ENCODE measurements at places on chromosomes 12 and 14.

GRCh38 chr14:29800961-29801360 lies 126.7 kb downstream of the PRKD1 start:
- no peak for DNase-seq

DNA sequence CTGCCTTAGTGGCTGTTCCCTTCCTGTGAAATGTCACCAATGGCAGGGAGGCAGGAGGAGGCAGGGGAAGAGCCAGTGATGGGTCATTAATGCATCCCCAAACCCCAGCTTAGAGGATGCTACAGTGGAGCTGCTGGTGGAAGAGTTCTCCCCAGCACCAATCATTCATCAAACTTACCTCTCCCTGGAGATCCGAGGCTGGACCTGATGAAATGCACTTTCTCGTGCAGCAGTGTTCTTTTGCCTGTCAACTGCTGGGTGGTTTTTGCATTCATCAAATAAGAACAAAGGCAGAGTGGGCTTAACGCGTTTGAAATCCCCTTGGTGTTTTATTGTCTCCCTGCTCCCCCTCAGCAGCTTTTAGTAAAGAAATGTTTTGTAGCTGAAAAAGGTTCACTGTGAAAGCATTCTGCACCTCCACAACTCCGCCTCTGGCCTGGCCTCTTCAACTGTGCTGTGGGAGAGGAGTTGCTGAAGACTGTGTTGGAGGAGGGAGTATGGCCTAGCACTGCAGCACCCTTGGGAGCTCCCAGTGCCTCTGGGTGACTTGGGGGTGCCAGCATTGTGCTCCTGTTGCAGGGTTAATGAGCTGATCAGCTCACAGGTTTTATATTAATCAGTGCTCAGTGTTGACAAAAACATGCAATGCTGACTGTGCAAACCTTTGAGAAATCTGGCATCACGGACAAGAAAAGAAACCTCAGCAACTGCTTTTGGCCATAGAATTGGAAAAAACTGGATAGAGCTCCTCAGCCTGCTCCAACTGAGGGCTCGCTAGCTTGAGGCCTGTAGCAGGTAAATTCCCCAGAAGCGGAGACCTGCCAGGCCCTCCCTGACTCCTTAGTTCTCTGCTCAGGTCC lies 14.4 kb downstream of the TSPAN9 start:
- no peak for DNase-seq

DNA sequence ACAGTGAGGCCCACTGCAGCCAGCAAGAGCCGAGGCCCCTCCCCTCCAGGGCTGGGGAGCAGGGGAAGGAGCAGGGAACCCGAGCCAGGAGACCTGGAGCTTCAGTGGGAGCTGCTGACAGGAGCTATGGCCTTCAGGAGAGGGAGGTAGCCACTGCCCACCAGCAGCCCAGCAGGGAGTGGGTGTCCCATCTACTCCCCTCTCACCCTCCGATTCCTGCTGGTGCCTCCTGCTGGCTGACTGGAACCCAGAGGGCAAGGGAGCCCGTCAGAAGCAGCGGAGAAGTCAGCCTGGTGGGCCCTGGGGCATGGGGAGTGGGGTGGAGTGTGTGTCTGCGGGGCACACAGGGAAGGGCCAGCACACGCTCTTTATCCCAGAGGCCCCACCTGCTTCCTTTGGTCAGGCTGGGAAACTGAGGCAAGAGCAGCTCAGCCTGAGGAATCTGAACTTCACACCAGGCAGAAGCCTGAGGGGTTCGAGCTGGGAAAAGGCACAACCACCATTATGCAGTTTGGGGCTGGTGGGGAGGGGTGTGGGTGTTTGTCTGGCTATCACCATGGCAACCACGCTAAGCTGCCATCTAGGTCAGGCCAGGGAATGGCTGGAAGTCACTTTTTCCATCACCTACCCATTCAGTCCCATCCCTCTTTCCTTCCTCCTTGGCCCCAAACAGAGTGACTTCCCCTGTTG lies 36.8 kb upstream of the PLEKHG6 start:
- no peak for DNase-seq

- no peak for DNase-seq
These were observed 309.8 kb downstream of the TMEM121 start for GRCh38 chr14:105836160-105836559.

- no peak for DNase-seq
These were observed 811 bp upstream of the INF2 start for GRCh38 chr14:104688505-104689108.

- DNase-seq, result no peak
These were observed 114.2 kb downstream of the DHRS2 start for GRCh38 chr14:23750357-23750756.

DNA sequence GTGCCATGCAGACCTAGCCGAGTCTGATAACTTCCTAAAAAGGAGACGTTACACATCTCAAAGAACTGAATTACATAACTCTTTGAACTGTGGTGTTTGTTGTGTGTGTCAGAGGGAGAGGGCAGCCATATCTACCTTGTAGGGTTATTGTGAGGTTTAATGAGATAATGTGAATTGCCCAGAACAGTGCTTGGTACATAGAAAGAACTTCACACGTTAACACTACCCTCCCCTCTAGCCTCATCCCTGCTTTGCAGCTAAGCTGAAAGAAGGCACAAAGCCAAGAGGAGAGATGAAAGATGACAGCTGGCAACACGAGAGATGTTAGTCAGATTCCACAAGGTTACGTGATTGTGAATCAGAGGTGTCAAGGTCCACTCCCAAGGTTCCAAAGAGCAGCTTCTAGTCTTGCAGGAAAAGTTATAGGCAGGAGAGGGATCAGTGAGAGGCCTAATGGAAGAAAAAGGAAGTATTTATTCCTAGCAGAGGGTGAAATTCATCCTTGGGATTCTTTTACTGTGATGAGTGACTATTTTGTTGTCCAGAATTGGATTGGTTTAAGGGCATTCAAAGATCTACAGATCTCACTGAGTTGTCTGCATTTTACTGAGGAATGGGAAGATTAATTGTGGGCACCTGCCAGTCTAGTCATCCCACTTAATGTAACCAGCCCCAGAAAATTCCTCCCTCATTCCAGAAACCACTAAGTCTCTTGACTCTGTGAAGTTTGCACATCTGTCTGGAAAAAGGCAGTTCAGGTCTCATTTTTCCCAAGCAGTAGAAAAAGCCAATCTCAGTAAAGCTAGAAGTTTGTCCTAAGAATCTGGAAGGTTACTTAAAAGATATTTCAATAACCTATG lies 25.9 kb upstream of the WNK1 start:
- peak; percentile 32 for DNase-seq

DNA sequence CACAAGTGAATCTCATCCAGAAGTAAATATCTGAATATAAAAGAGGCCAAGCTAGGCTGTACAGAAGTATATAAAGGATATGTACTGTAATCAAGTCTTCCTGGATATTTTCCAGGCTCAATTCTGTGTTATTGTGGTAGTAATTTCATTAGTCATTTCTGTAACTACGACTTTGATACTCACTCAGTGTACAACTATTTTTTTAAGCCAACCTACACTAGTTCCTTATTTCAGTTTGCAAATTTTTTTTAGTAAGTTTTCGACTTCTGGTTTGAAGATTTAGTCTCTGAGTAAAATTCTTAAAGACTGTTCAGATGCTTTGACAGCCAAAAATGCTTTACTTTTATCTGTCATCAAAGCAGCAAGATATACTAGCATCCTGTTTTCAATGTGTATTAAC lies 130.8 kb downstream of the CAPZA3 start:
- no peak for DNase-seq

DNA sequence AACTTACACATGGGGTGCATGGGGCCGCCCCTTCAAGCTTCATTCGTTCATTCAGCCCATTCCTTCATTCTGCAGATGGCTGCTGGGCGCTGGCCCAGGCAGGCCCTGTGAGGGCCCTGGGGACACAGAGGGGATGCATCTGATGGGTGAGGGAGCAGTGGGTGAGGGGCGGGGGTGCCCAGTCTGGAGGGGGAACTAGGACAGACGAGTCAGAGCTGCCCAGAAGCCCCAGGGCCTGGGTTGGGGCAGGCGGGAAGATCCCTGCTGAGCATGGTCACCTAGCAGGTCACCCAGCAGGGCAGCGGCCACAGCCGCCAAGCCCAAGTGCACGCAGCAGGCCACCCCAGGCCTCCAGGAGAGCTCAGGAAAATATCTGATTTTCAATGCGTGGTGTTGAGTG lies 14.1 kb downstream of the TRMT61A start:
- DNase-seq, result no peak

- peak; percentile 61 for DNase-seq
These were observed 4.9 kb downstream of the VAMP1 start for GRCh38 chr12:6465467-6466183.

DNA sequence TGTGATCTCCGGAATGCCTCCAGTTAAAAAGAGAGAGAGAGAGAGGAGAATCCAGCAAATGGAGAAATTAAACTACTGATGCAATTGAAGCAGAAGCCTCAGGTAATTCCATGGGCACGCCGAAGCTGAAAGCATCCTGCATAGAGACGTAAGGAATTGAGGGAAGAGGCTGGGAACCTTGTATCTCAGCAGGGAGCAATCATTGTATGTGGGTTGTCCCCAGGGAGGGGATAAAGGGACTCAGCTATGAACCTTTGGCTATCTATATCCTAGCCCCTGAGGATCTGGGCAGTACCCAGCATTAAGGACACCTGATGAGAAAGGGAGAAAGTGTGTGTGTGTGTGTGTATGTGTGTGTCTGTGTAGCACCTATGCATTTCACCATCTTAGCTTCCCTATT lies 95.8 kb upstream of the ATXN7L3B start:
- no peak for DNase-seq

DNA sequence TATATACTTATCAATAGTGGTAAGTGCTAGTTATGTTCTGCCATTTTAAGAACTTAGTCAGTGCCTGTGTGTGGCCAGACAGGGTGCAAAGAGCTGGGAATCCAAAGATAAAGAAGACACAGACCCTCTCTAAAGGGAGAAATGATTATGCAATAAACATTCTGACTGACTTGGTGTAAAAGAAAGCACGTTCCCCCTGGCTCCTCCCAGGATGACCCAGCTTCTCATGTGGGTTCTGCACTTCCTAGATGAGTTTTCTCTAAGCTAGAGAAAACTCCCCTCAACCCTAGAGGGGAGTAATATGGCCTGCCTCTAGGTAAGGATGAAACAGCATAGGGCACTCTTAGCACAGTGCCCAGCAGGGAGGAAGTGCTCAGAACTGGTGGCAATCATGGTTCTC lies 231.2 kb downstream of the VRK1 start:
- no peak for DNase-seq

- DNase-seq, result no peak
These were observed 633 bp downstream of the RPAP3 start for GRCh38 chr12:47705229-47705565.

- no peak for DNase-seq
These were observed 34.6 kb downstream of the P2RX7 start for GRCh38 chr12:121167232-121167820.

GRCh38 chr12:7748852-7749251 lies 1.7 kb upstream of the CLEC4C start:
- no peak for DNase-seq

GRCh38 chr14:52012635-52013034 lies 23.3 kb downstream of the RTRAF start:
- no peak for DNase-seq

- no peak for DNase-seq
These were observed 789.3 kb downstream of the TMTC2 start for GRCh38 chr12:83476006-83476405.

- no peak for DNase-seq
These were observed 63.0 kb upstream of the PLEKHA5 start for GRCh38 chr12:19066475-19067001.

DNA sequence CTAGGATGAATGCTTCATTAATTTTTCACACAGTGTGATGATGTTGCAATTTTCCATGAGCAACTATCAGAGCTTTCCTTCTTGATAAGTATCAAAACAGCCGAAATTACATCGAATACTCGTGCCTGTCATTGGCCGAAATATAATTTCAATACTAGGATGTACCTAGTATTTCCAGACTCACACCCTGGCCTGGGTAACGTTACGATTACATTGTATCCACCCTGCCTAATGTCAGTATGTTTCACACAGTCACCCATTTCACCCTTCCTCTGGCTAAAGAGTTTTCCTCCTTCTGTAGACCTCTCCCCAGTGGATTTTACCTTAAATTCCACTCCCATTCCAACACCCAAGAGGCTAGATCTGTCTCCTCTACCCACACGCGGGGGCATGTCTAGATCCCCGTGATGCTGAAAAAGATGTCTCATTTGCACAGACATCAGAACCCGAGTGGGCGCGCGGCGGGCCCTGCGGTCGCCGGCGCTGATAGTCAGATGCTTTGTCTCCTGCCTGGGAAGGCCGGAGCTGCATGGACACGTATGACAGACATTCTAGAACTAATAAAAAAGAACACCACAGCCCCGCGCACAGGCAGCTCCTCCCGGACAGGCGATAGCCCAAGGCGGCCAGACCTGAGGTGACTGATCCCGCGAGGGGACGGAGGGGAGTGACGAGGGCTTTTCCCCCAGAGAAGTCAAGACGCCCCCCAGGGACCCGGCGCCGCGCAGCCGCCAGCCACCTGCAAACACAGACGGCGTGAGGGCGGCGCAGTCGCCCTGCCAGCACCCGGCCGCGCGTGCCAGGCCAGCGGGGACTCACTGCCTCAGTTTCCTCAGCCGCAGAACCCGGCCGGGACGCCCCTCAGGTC lies 723 bp downstream of the KIF21A start:
- peak; percentile 34 for DNase-seq

DNA sequence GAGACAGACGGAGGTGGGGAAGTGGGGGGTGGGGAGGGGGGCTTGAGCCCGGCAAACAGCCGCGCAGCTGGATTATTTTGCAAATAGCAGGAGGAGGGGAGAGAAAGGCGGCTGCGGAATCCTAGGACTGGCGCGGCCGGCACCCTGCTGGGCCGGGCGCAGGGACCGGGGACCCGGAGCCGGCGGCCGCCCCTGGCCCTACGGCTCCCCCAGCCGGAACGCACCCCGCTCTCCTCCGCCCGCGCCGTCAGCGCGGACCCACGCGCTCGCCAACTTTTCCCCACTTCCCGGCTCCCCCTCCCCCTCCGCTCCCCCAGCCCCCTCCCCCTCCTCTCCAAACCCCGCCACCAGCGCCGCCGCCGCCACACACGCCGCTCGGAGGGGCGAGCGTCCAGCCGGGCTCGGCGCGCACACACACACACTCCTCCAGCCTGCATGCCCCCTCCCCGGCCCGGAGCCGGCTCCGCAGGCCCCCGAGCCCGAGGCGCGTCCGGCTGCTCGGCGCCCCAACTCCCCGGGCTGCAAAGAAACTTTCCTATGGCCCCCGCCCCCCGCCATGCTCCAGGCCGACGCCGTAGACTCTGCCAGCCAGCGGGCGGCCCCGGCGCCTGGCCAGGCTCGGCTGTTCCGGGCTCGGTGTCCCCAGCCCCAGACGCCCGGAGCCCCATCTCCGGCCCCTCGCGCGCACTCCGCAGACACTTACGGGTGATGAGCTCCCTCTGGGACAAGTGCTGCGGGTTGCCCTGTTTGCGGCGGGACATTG lies 1.4 kb downstream of the BCL11B start:
- peak; percentile 65 for DNase-seq

- no peak for DNase-seq
These were observed 109.6 kb downstream of the FOXN3 start for GRCh38 chr14:89307409-89307808.

DNA sequence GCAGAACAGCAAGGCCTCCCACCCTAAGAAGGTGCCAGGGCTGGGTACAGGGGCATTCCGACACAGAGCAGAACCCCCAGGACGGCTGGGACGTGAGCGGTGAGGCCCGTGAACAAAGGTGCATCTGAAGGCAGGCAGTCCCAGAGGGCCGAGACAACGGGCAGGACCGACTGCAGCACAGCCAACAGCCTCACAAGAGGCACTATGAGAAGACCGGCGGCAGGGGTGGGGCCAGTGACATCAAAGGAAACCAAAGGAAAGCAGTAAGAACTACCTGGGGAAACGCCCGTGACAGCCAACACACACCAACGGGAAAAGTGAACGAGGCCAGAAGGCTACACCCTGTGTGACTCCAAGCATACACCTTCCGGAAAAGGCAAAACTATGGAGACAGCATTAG lies 9.1 kb downstream of the BTBD6 start:
- DNase-seq, result peak; percentile 54
